Sciatic nerve (tissue), 2 donors: ENCODE measurements at places on chromosomes 7 and 10.

GRCh38 chr7:152636441-152636840 is 39.5 kb downstream of the XRCC2 start:
- no peak for DNase-seq

DNA sequence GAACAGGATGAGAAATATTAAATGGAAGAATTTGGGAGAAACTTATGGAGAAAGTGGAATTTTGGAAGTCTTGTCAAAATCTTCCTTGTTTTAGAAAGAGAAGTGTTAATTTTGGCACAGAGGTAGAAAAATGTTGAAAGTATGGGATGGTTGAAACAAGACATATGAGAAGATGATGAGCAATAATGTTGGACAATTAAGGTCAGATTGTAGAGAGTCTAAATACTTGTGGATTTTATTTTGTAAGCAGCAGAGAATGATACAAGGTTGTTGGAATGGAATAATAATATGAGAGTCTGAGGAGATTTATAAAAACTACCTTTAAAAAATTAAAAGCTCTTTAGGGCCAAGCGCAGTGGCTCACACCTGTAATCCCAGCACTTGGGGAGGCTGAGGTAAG is 34.6 kb downstream of the PHTF2 start:
- no peak for DNase-seq

GRCh38 chr7:131769241-131769640 is 212.8 kb upstream of the PODXL start:
- DNase-seq: no peak

GRCh38 chr7:33044986-33045385 is 17.6 kb downstream of the NT5C3A start:
- no peak for DNase-seq

DNA sequence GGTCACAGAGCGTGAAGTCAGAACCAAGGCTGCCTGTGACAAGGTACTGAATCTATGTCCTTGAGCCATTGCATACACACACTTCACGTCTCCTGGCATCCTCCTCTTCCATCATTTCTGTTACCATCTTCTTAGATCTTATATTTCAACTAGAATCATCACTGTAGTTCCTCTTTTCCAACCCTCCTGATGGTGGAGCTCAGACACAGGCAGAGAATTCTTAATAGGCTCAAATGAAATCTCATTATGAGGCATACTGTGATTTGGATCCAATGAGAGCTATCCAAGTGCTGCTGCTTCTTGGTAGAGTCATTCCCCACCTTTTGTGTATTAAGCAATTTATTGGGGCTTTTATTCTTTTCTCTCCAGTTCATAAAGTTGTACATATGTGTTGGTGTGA is 113.2 kb downstream of the CALCR start:
- no peak for DNase-seq
